Epithelial cell of prostate (primary cell): ENCODE measurements at places on chromosomes 6 and 20.
A peak's percentile ranks its signal among the peaks of the same experiment; 100 is the strongest.

GRCh38 chr6:96521306-96521643, 331 bp upstream of the UFL1 start:
- no peak for DNase-seq

DNA sequence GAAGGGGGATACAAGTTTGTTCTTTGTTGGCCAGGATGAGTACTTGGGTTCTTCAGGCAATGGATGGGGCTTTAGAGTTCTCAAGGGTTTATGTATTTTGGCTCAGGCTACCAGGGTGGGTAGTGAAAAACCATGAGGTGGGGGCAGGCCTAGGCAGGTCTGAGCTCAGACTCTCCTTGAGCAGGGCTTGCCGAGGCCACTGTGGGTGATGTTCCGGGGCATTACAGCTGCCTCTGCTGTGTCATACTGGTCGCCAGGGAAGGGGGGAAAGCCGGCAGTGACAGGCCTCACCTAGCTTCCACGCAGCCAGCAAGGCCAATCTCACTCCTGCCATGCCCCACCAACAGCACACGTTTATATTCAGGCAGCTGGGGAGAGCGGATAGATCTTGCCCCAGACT, 79.6 kb downstream of the BCKDHB start:
- DNase-seq = no peak

GRCh38 chr6:84150705-84151104, 76.7 kb downstream of the CEP162 start:
- DNase-seq = peak; percentile 34

GRCh38 chr20:2932498-2932897, 59.2 kb downstream of the PTPRA start:
- DNase-seq = no peak

- DNase-seq = no peak
Observed at GRCh38 chr6:112881828-112882780, 535.0 kb downstream of the RFPL4B start.

GRCh38 chr6:90098627-90099026, 198.0 kb downstream of the BACH2 start:
- no peak for DNase-seq

- DNase-seq = no peak
Observed at GRCh38 chr6:163565140-163565539, 150.6 kb downstream of the QKI start.

- no peak for DNase-seq
Observed at GRCh38 chr20:20851385-20851784, 138.9 kb upstream of the RALGAPA2 start.

- DNase-seq = no peak
Observed at GRCh38 chr6:15949982-15950381, 178.9 kb upstream of the MYLIP start.

- DNase-seq = no peak
Observed at GRCh38 chr6:150275489-150275888, 93.3 kb upstream of the IYD start.

GRCh38 chr6:88454658-88455057, 288.5 kb upstream of the CNR1 start:
- no peak for DNase-seq

GRCh38 chr6:35059596-35060345, 81.4 kb downstream of the TCP11 start:
- DNase-seq = no peak

GRCh38 chr6:127695108-127695507, 118.1 kb downstream of the C6orf58 start:
- no peak for DNase-seq

- DNase-seq = no peak
Observed at GRCh38 chr6:135995545-135995898, 144.0 kb downstream of the PDE7B start.

DNA sequence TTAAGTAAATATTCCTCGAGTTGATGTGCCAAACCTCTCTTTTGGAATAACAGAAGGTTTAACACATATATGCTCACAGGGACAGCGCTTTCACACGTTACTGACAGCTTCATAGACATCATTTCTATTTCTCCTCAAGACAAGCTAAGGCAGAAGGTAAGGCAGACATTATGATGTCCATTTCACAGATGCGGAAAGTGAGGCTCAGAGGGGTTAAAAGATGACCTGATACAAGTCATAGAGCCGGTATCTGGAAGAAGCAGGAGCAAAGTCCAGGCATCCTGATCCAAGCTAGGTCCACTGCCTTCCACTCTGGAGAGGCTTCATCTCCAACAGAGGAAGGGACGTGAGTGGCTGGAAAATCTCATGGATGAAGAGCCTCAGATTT, 86.7 kb downstream of the FOXC1 start:
- no peak for DNase-seq

GRCh38 chr6:166483573-166484250, 101.0 kb upstream of the MPC1 start:
- no peak for DNase-seq

GRCh38 chr20:21090721-21091120, 15.4 kb downstream of the LINC00237 start:
- DNase-seq = no peak

- DNase-seq = no peak
Observed at GRCh38 chr6:8530785-8531435, 95.6 kb upstream of the SLC35B3 start.

- no peak for DNase-seq
Observed at GRCh38 chr20:51667491-51667890, 100.7 kb downstream of the ATP9A start.

- no peak for DNase-seq
Observed at GRCh38 chr20:35823147-35823546, 51.3 kb downstream of the PHF20 start.
